CD4-positive, alpha-beta T cell treated with Interferon alpha-2 for 1 hour (primary cell): ENCODE measurements at places on chromosomes 7 and 10.

DNA sequence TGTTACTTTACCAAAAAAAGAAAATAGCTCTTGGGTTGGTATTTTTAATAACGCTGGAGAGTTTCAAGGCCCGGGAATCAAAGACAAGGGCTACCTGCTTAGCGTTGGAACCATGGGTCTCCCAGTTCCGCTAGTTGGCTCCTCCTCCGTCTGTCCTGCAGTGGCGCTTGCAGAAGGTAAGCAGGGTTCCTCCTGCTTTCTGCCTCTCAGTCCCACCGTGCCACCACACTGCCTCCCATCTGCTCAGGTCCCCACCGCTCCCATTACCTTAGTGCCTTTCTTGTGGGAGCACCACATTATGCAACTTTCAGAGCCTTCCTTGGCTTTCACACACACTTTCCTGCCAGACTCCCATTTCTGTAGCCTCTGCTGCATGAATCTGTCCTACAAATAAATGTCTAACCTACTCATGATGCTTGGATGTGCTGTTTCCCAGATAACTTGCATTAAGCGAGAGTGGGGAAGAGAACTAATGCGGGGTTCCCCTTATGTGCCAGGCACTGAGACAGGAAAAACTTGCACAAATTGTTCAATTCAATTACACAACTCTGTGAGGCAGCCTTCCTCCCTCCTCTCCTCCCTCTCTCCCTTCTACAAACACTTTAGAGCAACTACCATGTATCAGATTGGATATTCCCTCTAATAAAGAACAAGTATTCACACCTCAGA, 124.5 kb downstream of the AOAH start:
- DNase-seq = no peak

GRCh38 chr7:141251957-141252356, 178.1 kb downstream of the TMEM178B start:
- no peak for DNase-seq

- DNase-seq = no peak
These were observed 857.3 kb upstream of the ZWINT start for GRCh38 chr10:57218382-57218781.

DNA sequence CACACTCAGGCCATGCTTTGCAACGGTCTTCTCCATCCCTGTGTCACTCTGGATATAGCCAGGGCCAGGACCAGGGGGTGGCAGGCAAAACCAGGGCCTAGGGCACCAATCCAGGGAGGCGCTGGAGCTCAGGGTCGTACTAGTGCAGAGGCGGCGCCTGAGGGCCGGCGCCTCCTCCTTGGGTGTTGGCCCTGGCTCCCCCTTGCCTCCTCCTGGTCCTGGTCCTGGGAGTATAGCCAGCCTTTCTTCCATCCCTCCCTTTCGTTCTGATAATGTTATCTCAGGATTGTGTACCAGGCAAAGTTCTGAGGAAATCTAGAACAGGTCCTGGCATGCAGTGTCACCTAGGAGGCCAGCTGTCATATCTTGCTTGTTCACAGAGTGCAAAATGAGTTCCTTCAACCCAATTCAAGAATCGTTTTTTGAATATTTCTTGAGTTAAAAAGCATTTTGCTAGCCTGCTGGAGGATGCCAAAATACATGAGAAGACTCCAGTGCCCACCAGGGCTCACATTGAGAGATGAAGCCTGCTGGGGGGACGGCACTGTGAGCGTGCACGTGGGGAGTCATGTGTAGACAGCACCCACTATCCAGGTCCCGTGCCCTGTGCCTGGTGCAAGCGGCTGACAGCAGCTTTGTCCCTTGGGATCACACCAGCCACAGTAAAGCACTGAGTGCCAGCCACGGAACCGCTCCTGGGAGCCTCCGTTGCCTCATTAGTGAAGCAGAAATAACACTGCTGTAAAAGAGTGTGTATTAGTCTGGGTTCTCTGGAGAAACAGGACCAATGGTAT, 106.9 kb upstream of the C7orf33 start:
- no peak for DNase-seq

- DNase-seq = no peak
These were observed 41.0 kb downstream of the KIAA1217 start for GRCh38 chr10:24249829-24250415.
